BE2C (cell line): ENCODE measurements at places on chromosomes 2 and 18.

DNA sequence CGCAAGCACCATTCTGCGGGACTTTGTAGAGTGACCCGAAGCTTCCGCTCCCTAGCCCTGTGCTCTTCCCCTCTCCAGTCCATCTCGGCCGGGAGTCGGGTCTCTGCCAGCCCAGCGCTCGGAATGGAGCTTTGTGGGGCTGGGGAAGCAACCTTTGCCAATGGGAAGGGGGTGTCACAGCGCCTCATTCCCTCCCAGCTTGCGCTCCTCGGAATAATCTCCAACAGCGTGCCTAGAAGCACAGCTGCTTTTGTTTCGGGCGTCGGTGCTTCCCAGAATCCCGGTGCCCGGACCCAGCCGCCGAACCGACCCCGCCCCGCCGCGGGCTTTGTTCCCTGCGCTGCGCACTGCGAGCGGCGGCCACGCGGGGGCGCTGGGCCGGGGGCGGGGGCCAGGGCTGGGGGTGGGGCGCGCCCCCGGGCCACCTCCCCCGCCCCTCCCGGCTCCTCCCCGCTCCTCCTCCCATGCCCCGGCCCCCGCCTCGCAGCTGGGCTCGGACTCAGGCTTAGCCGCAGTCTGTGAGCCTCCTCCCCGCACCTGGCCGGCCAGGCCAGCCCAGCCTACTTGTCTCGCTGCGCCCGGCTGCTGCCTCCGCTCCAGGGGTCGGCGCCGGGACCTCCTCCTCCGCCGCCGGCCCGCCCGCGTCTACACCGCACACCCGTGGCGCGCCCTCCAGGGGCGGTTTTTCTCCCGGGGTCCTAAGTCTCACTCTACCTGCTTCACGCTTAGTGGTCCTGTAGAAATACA lies 77.7 kb upstream of the SMAD2 start:
- DNase-seq = peak; percentile 73

- DNase-seq = no peak
These were observed 31.9 kb downstream of the ADI1 start for GRCh38 chr2:3487432-3487831.

- DNase-seq = no peak
These were observed 180.1 kb upstream of the APCDD1 start for GRCh38 chr18:10274301-10274700.

GRCh38 chr2:226524381-226524843 lies 275.2 kb downstream of the IRS1 start:
- DNase-seq = no peak

DNA sequence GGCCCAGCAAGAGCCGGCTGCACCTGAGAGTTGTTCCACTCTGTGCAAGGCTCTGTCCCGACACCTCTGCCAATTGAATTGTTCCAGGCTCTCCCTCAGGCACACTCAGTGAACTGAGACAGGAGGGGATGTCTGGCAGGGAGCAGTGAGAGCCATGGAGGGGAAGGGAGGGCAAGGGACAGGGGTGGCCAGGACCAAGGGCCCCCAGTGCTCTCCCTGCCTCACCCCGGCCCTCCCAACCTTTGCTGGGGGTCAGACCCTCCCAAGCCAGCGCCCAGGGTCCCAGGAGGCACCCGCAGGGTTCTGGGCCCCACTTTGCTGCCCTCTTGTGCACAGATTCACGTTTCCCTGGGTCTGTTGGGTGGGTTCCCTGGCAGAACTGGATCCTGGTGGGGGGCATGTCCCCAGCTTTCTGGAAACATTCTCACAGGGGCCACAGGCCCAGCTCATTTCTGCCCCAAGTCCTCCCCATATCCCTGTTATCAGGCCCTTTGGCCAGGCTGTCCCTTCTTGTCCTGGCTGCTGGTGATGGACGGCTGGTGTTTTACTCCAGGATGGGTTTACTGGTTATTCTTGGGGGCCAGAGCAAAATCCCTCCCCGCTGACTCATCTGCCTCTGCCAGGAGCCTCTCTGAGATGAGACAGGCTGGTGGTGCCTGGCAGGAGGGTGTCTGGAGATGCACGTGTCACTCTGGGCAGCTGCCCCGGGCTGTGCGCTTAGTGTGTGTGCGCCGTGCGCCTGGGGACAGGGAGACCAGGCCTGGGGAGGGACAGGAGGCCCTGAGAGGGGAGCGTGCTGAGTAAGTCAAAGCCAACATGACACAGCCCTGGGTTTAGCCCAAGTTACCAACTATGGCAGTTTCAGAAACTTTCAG lies 136.5 kb upstream of the CTDP1 start:
- no peak for DNase-seq

GRCh38 chr2:131121464-131121863 lies 16.3 kb downstream of the PLEKHB2 start:
- no peak for DNase-seq

GRCh38 chr18:77153404-77153803 lies 20.8 kb upstream of the MBP start:
- no peak for DNase-seq

- DNase-seq = no peak
These were observed 423.5 kb upstream of the ZEB2 start for GRCh38 chr2:144943293-144943941.

DNA sequence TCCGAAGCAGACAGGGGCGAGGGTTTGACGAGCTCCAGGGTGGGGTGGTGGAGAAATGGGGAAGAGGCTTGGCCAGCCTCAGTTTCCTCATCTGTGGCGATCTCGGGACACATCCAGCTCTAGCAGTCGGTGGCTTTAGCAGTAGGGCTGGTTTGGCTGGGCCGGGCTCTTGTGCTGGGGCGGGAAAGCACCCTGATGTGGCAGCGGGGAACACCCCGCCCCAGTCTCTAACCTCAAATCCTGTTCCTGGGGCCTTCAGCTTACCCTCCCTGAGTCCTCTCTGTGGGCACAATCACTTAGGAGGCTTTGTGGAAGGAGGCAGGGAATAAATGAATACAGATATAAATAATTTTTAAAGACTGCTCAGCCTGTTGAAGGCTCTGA lies 26.5 kb upstream of the MCFD2 start:
- no peak for DNase-seq

DNA sequence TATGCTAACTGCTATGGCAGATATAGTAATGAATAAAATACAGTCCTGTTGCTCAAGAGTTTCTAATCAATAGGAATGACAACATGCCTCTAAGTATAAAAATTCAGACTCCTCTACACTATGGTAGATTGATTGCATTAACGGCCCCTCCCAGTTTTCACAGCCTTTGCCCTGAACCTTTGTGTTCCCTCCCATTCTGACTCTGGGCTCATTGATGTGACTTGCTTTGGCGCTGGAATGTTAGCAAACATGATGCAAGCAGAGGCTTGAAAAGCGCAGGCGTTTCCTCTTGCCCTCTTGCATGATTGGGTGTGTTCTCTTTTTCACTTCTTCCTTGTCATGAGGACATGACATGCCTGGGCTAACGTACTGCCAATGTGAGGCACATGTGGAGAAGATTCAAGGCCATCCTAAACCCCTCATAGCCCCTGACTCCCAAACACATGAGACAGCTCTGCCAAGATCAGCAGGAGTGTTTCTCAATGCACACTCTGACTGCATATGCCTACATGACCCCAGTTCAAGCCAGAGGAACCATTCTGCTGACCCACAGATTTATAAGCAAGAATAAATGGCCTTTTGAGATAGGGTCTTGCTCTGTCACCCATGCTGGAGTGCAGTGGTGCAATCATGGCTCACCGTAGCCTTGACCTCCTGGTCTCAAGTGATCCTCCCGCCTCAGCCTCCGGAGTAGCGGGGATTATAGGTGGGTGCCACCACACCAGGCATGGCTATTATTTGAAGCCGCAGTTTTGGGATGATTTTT lies 49.7 kb upstream of the CD28 start:
- DNase-seq = no peak

DNA sequence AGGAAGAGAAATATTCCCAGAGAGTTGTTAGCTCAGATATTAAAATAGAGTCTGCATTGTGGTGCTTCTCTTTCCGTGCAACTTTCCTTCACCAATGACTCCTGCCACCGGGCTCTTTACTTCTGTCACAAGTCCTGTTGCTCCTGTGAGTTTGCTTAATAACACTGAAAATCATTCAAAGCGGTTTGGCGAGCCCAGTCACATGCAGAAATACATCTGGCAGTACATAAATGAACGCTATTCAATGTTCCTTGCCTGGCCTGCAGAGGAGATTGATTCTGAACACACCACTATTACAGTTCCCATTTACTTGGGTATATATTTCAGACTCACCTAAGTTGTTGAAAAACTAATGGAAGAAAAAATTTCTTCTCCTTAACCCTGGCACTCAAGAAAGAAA lies 276.6 kb downstream of the ZNF521 start:
- DNase-seq = no peak

DNA sequence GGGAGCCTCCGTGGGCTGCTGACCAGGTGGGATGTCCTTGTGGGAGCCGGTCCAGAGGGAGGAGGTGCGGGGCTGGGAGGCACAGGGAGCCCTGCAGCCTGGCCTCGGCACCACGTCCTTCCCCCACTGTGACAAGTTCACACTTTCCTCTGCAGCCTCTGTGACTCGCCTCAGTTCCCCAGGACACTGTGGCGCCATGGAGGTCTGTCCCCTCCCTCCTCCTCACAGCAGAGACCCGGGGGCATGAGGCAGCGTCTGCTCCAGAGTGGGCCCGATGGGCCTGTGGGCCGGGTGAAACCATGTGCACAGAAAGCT lies 27.3 kb upstream of the KCNG2 start:
- no peak for DNase-seq

GRCh38 chr2:68643874-68644485 lies 601 bp downstream of the PROKR1 start:
- DNase-seq = no peak
